ENCODE measurements at places on chromosomes 1 and 21.

GRCh38 chr1:9111357-9111691 is 17.6 kb downstream of the GPR157 start:
- DNase-seq, result no peak

GRCh38 chr1:17923666-17924065 is 168.5 kb downstream of the ACTL8 start:
- no peak for DNase-seq

- DNase-seq, result no peak
These were observed 54.2 kb upstream of the PBX1 start for GRCh38 chr1:164504749-164505148.

GRCh38 chr1:103108376-103109150 is at the start of gene COL11A1:
TSS of gene COL11A1 (minus strand) at chr1:103108522. CDS start at chr1:103108178, 344 bp downstream.
- DNase-seq, result no peak

DNA sequence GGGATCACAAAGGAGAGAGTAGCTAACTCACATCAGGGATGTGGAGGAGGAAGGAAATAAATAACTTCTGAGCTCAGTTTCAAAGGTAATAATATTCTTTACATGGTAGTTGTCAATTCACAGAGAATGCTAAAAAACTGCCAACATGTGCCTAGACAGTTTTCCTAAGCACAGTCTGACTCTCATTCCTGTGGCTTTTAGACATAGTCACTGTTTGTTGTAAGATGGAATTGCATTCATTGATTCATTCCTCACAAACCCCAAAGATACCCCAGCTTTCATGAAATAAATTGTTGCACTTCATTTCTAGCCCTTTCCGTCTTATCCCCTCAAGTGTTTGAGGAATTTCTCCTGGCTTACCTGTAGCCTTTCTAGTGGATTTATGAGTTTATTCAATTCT is 263.9 kb downstream of the NTNG1 start:
- no peak for DNase-seq

DNA sequence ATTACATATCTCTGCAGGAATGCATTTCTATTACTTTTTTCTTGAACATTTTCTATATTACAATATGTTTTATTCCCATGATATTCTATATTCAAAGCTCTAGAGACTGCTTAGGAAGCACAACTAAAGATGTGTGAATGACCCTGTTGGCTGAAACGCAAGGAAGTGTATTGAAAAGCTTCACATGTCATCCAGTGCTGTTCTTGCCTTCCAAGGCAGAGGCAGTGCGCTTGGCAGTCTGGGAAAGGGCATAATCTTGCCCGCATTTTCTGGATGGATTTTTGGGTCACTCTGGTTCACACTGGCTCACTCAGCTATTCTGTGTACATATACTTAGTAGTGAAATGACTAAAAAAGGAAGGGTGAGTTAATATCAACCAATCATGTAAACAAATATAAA is 262.4 kb downstream of the PTPRC start:
- no peak for DNase-seq

DNA sequence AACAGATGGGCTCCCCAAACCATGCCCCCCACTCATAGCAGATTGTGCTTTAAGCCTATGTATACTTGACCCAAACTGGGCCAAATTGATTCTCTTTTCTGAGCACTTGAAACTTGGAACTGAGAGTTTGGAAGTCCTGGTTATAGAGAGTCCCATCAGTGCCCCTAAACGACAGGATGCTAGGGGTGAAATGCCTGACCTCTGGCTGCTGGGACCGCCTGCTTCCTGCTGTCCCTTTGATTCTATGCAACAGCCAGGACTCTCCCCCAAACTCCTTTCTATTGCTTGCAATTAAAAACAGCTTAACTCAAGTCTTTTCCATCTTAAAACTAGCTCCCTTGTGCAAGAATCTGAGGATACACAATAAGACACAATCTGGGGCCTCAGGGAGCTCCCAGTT is 4.7 kb downstream of the C1orf210 start:
- DNase-seq, result no peak

- no peak for DNase-seq
These were observed 295.0 kb downstream of the OMA1 start for GRCh38 chr1:58251430-58252073.

- no peak for DNase-seq
These were observed 94.0 kb downstream of the PCP4 start for GRCh38 chr21:39961251-39961650.

- no peak for DNase-seq
These were observed 3.4 kb downstream of the PTTG1IP start for GRCh38 chr21:44869781-44870747.

- DNase-seq, result no peak
These were observed 826.4 kb downstream of the PLA2G4A start for GRCh38 chr1:187655104-187655503.

GRCh38 chr1:25096307-25097150 is 135.8 kb downstream of the SYF2 start:
- no peak for DNase-seq

GRCh38 chr1:26887125-26887524 is 3.0 kb downstream of the GPN2 start:
- DNase-seq, result no peak

GRCh38 chr1:9331016-9331415 is 38.3 kb downstream of the SPSB1 start:
- no peak for DNase-seq

GRCh38 chr1:240956020-240956419 is 344.1 kb upstream of the GREM2 start:
- DNase-seq, result no peak

DNA sequence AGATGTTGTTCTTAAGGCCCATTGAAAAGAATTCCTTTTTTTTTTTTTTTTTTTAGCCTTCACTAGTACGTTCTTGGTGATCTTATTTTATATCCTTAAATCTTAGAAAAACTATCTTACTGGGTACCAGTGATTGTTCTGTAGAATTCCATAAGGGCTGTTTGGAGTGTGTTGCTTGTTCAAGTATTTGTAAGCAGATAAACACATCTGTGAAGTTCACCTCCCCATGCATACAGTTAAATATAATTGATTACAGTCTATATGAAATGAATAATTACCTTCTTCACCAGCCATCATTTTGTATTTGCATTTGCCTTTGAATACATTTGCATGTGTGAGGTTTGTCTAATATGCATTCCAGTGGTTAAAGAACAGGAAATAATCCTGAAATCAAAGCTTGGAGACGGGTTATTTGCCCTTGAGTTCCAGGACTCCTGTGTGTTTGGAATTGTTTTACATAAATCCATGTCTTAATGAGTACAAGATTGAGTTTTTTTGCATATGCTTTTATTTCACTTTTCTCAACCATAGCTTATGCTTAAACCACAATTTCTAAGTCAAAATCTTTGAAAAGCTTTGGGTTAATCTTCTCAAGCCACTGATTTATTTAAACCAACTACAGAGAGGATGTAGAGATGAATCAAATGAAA is 73.1 kb downstream of the VPS13D start:
- no peak for DNase-seq

GRCh38 chr1:2003541-2004131 is at the start of gene CFAP74:
TSS of gene CFAP74 (minus strand) at chr1:2003786. CDS start at chr1:1990956, 12,830 bp downstream.
- no peak for DNase-seq

DNA sequence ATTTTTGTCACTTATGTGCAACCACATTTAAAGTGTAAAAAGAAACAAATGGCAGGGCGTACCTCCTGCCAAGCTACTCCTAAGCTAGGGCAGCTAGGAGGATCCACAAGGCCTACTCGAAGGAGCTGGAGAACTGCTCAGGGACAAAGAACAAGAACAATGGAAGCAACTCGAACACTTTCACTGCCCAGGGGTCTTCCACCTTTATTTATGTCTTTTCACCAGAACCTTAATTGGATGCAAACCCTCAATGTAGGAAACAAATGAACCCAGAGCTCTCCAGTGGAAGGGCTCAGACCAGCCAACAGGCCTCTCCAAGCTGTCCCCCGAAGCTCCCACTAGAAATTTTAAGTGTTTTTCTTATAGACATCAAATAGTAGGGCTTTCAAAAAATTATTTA is 39.9 kb downstream of the C1orf198 start:
- no peak for DNase-seq
